ENCODE measurements at places on chromosomes 12 and 14.

- no peak for DNase-seq
Observed at GRCh38 chr12:59005193-59005955, 85.1 kb upstream of the LRIG3 start.

- no peak for DNase-seq
Observed at GRCh38 chr12:66003951-66004350, 126.6 kb downstream of the LLPH start.

DNA sequence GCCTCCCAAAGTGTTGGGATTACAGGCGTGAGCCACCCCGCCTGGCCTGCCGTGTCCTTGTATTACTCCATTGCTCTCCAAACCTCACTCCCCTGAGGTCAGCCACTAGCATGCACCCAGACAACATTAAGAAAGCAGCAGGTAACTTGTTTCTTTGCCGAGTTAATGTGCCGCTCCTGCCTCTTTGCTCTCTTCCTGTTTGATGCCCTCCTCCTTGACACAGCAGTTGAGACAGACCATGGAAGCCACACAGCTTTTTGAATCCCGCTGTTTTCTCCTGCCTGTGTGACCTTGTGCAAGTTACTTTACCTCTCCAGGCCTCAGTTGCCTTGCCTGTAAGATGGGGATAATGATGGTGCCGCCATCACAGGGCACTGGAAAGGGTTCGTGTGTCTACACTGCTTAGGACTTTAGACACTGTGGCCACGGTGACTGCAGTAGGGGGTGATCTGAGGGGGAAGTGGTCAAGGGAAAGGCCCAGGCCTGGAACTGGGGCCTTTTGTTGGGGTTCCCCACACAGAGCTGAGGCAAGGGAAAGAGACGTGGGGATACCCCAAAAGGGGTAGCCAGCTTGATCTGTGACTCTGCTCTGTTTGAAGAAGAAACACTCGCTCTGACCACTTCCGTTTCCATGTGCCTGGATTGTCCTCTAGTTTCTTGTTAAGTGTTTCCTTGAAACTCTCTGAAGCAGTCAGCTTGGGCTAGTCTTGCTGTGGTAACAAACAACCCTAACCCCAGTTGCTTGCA lies 69.3 kb downstream of the RIN3 start:
- no peak for DNase-seq

- no peak for DNase-seq
Observed at GRCh38 chr12:86735851-86736250, 479.7 kb upstream of the MGAT4C start.

DNA sequence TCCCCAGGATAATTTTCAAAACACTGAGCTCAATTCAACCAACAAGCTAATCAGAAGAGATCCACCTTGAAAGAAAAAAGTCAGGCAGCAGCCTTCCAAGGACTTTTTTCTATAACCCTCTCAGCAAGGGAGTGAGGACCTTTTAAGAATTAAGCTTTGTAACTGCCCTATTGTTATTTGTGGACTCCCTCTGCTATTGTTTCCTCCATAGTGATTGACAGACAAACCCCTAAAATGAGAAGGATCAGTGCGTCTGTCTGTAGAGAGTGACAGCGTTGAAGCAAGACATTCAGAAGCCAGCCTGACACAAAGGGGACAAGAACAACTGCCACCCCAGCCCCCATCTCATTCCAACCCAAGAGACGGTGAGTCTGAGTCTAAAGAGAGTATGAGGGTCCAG lies 30.3 kb upstream of the BTG1 start:
- DNase-seq, result no peak

GRCh38 chr12:119136811-119137410 lies 41.8 kb upstream of the HSPB8 start:
- DNase-seq, result no peak
